ENCODE measurements at places on chromosomes 2 and 18.

- no peak for DNase-seq
Observed at GRCh38 chr2:131115752-131116151, 10.6 kb downstream of the PLEKHB2 start.

DNA sequence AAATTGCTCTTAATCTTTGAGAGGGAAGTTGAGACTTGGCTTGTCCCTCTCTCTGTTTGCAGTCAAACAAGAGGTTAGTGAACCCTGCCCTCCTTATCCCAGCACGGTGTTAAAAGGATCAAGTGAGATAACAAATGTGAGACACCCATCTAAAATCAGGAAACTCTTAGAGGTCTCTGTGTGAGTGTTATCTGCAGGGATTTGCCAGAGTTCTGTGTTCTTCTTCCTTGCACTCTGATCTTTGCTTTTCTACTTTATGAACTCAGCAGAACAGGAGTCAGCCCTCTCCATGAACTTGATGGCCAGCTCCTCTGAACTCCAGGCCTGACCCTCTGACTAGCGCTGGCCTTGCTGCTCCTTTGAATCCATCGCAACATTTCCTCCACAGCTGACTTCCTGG is 123.8 kb downstream of the NCKAP5 start:
- DNase-seq, result no peak

DNA sequence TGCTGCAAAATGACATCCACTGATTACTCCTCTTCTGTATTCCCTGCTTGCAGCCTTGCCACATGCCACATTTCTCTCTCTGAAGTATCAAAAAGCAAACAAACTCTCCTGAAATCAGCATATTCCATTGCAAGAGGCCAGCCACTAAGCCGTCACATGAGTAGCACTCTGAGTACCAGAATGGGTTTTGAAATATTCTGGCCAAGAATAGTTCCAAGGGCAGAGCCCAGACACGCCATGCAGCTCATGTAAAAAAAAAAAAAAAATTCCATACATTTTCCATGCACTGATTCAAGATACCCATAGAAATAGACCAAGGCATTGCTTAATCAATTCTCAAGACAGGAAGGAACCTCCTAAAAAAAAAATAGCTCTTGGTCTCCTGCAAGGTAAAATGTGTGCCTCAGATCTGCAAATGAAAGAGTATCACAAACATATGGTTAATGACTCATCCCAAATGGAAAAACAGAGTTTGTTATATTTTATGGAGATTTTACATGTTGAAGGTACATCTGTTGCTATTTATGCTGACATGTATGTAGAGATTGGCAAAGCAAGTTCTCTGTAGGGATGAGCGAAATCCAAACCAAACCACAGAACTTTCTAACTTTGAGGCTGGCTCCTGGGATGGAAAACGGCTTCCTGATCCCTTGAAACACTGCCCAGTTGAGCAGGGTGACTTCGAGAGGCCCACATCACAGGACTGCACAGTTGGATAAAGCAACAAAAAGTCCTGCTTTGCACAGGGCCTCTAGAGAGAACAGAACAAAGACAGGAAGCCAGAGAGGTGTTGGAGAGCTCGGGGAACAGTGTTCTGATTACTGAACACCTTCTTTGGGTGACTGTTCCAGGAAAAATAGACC is 346.2 kb downstream of the ZNF521 start:
- DNase-seq, result no peak

DNA sequence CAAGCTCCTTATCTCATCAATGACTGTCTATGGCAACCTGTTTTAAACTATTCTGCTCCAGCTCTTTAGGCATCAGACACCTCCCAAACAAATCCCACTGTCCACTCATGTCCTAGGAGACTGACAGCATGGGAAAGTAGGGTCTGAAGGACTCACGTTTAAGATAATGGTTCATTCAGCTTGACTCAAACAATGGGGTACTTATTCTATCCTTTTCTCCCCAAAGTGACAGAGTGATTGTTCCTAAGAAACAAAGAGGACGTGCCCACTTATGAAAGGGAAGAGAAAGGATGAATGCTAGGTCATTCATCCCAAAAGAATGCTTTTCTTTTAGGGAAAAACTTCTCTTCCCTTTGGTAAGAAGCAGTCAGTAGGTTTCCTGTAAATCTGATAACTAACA is 41.9 kb downstream of the ALK start:
- DNase-seq, result no peak

- no peak for DNase-seq
Observed at GRCh38 chr18:74528913-74529312, 5.4 kb upstream of the CNDP1 start.

DNA sequence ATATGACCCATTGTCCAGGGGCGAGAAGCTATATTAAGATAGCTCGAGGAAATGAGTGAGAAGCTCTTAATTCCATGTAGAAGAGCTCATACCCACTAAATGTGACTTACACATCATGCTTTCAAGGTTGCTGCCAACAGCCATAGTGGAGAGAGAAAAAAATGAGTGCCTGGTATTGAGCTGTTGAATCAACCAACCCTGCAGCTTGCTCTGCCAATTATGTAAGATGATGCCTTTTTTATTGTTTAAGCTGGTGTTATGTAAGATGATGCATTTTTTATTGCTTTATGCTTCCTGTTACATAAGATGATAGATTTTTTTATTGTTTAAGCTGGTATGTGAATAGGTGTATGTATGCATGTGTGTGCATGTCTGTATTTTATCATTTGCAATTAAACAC is 228.2 kb downstream of the CCDC178 start:
- no peak for DNase-seq

DNA sequence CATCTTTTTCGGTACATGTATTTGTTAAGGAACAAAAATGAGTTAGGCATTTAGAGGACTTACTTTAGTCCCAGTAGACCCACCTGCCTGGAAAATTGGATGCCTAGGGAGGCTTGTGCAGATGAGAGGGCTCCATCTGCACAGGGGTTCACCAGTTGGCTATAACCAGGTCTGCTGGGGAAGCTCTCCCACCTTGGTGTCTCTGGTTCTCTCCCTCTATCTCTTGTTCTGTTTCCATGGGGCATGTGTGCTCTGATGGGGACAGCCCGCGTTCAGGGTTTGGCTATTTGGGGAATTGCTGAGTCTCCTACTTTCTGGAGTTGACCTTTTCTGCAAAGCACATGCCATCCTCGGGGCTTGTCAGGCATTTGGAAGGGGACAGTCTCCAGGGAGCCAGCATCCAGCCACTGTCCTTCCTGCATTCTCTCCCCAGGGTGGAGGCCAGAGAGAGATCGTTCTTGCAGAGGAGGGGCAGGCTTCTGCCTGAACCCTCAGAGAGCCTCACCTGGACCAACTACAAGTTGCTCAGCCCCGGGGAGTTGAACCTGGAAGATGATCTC is 157.3 kb downstream of the KLHL29 start:
- DNase-seq, result no peak

DNA sequence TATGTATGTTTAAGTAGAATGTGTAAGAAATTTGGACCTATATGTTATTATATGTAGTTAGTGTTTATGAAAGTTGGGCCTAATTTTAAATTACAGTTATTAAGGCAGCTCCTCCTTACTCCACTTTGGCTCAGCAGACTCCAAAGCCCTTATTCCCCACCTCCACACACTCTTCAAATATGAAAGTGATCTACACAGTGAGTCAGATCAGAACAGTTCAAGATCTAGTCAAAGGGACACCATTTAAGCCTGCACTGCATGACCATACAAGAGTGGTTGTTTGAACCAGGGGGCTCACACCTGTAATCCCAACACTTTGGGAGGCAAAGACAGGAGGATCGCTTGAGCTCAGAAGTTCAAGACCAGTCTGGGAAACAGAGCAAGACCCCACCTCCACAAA is 21.2 kb upstream of the PMAIP1 start:
- no peak for DNase-seq

DNA sequence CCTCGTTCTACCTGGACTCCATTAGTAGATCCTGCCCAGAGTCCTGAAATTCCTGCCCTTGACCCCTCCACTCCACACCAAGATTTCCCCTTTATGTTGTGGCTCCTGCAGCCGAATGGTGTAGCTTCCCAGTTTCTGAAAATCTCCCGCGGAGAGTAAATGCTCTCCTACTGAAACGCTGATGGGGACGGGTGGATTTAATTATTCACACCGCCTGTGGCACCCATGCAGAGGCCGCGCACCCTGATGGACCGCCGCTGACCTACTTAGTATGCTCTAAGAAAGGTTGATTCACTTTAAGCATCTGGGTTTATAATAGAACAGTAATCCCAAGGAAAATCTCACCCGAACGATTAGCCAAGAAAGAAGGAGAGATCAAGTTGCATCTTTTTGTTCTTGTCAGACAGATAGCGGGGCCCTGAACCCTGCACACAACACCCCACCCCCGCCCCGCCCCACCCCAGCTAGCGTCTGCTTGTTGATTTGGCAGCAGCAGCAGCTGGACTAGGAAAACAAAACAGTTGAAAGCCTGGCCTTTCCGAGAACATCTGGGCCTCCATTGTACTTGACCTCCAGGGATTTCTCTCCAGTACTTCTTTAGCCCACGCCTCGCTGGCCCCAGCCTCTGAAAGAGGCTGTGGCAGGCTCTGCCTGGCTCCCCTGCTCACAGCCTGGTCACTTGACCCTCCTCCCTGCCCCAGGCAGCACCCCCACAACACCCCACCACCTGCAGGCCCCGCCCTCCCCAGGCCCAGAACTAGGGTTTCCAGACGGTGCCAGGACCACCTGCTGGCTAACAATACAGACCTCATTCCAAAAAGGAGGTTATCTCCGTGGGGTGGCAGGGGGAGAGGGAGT is 53.6 kb downstream of the DPYSL5 start:
- DNase-seq, result no peak

- DNase-seq, result no peak
Observed at GRCh38 chr2:172836347-172836821, 100.7 kb downstream of the RAPGEF4 start.

- DNase-seq, result no peak
Observed at GRCh38 chr2:147827088-147827375, 17.8 kb upstream of the ACVR2A start.

DNA sequence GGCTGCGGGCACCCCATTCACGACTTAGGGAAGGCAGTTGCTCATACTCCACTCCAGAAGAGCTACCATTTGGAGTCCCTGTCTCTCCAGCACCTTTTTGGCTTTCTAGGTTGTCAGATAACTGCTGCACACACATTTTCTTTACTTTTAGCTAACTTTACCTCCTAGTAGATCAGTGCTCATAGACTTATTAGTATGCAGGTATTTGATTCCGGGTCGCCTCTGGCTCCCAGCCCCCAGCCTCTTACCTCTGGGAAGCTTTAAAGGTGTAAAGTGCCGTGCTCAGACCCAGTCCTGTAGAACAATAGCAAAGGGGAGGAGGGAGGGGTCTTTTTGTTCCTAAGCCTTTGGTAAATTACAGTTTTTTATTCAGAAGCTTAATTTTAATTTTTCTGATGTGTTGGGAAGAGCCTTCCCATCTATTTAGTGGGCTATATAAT is 102.9 kb downstream of the SPTBN1 start:
- DNase-seq, result no peak

- DNase-seq, result no peak
Observed at GRCh38 chr2:203648273-203648672, 58.2 kb upstream of the CD28 start.

- no peak for DNase-seq
Observed at GRCh38 chr2:101729521-101730190, 32.1 kb downstream of the MAP4K4 start.

- DNase-seq, result no peak
Observed at GRCh38 chr2:99863236-99863902, 279.0 kb downstream of the AFF3 start.

GRCh38 chr2:238009563-238009962 is 42.7 kb downstream of the UBE2F start:
- DNase-seq, result no peak

DNA sequence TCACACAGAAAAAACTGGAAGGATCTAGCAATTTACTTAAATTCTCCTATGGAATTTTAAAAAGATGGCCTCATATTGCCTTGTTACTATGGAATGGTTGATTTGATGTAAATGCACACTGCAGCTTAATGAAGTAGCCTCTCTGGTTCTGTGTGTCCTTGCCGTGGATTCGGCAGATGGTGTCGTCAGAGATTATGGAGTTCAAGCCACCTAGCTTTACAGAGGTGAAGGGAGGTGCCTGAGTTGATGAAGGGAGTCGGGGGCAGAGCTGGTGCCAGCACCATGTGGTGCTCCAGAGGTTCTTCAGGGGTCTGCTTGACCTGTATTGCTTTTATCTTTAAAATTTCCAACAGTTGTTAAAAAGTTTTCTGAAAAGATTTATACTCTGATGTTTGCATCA is 48.8 kb downstream of the ASAP2 start:
- no peak for DNase-seq

- DNase-seq, result no peak
Observed at GRCh38 chr18:59387687-59388565, 28.9 kb upstream of the LMAN1 start.

DNA sequence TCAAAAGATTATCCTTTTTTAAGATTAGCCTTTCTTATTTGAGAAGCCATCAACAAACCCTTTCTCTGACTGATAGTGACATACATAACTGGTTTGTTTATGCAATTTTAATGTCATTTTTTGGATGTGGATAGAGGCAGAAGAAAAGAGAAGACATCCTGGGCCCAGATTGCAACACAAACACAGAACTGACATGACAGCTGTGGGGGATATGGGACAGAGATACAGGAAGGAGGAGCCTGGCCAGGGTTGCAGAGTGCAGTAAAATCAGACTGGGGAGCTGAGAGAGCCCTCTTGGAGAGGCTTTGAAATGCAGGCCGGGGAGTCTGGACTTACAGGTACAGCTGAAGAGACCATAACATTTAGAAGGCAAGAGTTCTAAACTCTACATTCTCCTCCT is 65.1 kb downstream of the SIGLEC15 start:
- no peak for DNase-seq

GRCh38 chr2:182868054-182868796 is 1.8 kb upstream of the FRZB start:
- no peak for DNase-seq
